ENCODE measurements at places on chromosomes 4 and X. TPM values are rescaled to one million over a fixed set of nuclear protein-coding genes. Genes with fewer than 3 reads are reported as not detected.
A peak's percentile ranks its signal among the peaks of the same experiment; 100 is the strongest.

DNA sequence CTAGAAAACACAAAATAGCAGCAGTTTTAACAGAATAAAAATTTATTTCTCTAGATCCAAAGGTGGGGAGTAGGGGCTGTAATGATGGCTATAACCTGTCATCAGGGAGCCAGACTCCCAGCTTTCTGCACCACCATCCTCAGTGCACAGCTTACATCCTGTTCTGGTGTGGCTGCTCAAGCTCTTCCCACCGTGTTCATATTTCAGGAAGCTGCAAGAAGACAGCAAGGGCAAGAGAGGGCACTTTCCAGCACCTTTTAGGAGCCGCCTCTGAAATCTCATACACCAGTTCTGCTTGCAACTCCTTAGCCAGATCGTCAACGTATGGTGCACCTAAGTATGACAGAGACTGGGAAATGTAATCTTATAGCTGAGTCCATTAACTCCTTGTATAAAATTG lies 253.7 kb downstream of the CENPC start:
- no peak for DNase-seq

DNA sequence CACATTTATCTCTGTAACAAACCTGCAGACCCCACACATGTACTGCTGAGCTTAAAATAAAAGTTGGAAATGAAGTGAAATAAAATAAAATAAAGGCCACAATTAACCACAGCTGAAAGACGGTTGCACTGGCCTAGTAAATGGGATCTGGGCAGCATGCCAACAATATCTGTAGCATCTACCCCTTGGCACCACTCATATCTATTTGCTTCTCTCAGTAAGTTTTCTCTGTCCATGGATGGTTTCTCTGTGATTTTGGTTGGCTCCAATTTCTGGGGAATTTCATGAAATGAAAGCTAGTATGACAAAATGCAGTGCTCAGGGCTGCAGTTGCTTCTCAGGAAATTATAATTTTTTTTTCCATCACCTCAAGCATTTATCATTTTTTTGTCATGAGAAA lies 172.0 kb upstream of the IL15 start:
- no peak for DNase-seq

P2RY8 gene
- total RNA-seq: 47.1 TPM

ADAMTS3 gene
- not detected for total RNA-seq

UGT8 gene
- 0.49 TPM for total RNA-seq

SPANXN3 gene
- not detected for total RNA-seq

DNA sequence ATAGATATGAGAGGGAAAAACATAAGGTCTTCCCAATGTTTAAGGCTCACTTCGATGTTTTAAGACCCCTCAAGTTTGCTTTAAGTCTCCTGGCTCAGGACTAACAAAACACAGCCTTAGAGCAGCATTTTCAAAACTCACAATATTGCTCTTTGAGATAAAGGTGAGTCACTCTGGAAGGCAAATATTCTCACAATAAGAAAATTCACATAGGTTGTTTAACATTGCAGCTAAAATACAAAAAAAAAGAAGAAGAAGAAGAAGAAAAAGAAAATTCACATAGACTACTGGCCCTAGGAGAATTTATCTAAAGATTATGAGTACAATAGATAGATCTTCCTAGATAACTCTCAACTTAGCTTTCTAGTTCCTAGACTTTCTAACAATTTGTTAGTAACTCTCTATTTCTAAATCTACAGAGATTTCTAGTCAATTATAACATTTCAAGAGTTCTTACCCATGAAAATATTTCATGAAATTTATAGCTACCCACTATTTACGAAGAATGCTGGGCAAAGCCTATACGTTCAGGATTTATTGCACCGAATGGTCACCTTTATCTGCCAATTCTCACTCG lies 267.0 kb downstream of the CHIC1 start:
- no peak for DNase-seq

NPY2R gene
- not detected for total RNA-seq

DNA sequence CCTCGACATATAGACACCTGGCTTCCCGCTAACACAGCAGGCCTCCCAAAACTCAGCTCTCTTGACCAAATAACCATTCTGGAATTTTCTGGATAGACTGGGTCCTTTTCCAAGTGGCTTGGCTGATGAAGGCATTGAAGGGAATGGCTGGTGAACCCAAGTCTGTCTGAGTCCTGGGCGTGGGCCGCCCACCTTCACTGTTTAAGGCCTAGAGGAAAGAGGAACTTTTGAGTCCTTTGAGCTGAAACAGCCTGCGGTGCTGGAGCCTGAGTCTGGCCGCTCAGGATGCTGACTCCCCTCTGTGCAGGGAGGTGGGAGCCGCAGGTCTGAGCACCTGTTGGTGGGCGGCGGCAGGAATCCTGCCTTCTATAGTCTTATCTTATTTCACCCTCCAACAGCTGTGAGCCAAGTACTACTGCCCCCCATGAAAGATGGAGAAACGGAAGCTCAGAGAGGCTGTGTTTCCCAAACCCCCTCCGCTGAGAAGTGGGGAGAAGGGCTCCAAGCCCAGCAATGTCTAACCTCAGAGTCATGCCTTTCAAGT lies 23.4 kb downstream of the ACOX3 start:
- no peak for DNase-seq

DNA sequence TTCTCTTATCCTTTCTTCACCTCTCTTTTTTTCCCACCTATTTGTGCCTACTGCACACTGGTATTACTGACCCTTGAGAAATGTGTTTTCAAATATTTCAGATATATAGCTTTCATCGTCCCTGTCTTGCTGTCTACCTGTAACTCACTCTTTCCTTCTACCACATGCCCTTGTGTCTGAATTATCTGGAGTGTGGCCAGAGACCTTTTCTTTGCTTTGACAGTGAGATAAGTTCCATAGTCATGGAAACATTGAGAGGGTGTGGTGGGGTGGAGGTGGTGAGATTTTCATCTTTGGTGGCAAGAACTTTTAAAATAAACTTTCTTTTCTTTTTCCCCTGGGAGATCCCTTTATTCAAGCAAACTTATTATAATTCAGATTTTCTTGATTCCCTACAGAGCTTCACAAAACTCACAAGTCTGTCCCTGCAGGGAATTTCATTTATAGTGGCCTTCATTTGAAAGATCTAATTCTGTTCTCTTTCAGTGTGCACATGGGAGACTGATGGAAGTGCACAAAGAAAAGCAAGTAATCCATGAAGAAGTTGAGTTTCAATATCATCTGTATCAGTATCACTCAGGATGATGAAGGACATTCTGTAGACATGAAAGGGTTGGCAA lies 95.7 kb downstream of the SH2D1A start:
- DNase-seq: no peak

- DNase-seq: no peak
These were observed 50.8 kb upstream of the GAB1 start for GRCh38 chr4:143285696-143286437.

GRCh38 chr4:103422467-103423219 lies 224.5 kb upstream of the CENPE start:
- no peak for DNase-seq

- no peak for DNase-seq
These were observed 229.4 kb upstream of the GALNTL6 start for GRCh38 chr4:171583790-171584189.

DNA sequence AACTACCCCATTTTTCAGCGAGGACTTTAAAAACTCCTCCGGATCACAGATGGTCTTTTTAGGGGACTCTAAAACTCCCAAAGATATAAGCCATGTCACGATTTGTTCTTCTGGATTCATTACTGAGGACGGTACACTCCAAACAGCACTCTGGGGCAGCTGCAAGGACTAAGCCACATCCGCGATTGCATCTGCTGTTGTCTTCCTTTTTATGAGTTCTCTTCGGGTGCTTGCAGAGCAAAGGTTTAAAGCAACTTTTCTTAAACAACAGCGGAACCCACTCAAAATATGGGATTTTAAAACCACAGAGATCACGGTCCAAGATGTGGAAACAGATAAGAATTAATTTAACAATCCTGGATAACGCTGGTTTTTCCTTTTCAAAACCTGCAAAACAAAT lies at the start of gene ARHGEF6:
Gene ARHGEF6 (minus strand): TSS at position 170 of the 400 bp plus-strand sequence. CDS start 50 bp downstream, at position 120.
- peak; percentile 48 for DNase-seq

DNA sequence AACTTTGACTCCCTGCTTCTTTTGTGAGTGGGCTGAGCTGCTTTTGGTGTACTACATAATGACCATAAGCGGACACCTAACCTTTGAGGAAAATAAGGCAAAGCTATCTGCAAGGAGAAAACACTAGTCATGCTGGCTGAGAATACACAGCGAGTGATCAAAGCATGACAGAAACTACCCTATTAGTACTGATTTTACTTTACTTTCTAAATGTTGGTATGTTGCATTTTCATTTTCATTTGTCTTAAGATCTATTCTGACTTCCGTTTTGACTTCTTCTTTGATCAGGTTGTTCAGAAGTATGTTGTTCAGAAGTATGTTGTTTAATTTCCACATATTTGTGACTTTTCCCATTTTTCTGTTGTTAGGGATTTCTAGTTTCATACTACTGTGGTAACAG lies 361.1 kb downstream of the TRAM1L1 start:
- DNase-seq: no peak

- no peak for DNase-seq
These were observed 56.4 kb downstream of the NBDY start for GRCh38 chrX:56785442-56785841.

GRCh38 chr4:74453037-74453635 lies 8.2 kb downstream of the AREG start:
- no peak for DNase-seq

Data from CD8-positive, alpha-beta memory T cell (primary cell).